ENCODE measurements at places on chromosomes 7 and 10.

- DNase-seq, result peak; percentile 19
Measured at GRCh38 chr7:101108330-101108857, 18.5 kb upstream of the SERPINE1 start.

- DNase-seq, result no peak
Measured at GRCh38 chr7:97043281-97043680, 18.6 kb upstream of the DLX5 start.

- no peak for DNase-seq
Measured at GRCh38 chr7:144836545-144836842, 641 bp upstream of the TPK1 start.

DNA sequence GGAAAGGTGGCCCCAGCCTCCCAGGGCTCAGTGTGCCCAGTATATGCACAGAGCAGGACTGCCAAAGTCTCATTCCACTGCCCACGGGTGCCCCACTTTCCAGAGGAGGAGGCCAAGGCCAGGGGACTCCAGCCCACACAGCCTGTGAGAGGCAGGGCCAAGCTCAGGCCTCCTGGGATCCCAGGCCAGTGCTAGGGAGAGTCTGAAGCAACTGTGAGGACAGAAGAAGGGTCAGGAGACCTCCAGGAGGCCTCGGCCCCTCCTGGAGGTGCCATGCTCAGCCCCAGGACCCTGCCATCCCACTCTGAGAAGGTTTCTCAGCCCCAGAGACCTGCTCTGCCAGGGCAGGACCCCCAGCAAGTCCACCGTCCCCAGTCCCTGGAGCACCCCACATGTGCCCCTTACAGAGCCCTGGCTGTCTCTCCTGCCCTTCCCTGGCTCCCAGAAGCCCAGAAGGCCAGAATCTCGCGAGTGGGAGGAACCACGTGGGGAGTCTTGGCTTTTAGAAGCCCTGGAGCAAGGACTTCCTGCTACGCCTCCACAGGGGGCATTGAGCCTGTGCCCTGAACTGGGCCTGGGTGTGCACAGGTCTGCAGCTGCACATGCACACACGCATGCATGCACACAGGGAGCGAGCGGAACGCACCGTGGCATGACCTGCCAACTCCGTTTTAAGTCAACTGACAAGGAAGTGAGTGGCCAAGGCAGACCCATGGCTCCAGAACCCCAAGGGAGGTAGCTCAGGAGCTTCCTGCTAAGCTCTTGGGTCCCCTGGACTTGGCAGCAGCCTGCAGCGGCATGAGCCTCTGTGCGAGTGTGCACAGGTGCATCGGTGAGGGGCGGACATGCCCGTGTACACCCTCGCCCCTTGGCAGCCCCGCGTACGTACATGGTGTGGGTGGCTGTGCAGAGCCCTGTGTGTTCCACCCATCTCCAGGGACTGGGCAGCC is 33.6 kb downstream of the ZCCHC24 start:
- DNase-seq, result no peak

GRCh38 chr10:71613261-71613777 is 106.3 kb downstream of the C10orf105 start:
- no peak for DNase-seq

DNA sequence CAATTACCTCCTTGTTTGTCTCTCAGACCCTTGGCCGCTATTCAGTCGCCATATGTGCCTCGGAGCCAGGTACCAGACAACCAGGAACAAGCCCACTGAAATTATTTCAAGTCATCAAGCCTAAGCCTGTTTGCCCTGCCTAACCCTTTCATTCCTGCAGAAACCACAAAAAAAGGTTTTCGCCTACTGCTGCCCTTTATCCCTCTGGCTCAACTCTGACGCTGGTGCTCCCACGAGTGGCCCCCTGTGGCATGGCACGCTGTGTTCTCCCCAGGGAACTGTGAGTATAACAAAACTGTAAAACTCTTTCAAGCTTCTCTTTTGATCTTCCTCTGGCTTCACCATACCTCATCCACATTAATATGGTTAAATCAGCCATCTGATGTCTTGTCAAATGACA is 215.7 kb upstream of the CDC14C start:
- no peak for DNase-seq

DNA sequence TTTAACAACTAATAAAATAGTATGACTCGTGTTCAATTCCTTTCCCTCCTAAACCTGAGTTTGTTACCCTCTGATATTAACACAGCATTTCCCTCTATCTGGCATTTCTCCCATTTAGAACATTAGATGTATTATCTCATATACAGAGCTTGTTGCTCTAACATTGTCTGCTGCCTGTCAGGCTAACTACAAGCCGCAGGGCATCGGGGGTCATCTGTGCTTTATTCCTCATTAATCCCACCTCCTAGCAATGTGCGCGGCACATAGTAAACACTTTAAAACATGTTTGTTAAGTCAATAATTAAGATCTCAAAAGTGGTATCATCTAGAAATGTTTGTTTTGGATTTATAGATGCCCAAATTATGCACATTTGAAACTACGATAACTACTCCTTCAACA is 52.9 kb upstream of the NEBL start:
- no peak for DNase-seq

DNA sequence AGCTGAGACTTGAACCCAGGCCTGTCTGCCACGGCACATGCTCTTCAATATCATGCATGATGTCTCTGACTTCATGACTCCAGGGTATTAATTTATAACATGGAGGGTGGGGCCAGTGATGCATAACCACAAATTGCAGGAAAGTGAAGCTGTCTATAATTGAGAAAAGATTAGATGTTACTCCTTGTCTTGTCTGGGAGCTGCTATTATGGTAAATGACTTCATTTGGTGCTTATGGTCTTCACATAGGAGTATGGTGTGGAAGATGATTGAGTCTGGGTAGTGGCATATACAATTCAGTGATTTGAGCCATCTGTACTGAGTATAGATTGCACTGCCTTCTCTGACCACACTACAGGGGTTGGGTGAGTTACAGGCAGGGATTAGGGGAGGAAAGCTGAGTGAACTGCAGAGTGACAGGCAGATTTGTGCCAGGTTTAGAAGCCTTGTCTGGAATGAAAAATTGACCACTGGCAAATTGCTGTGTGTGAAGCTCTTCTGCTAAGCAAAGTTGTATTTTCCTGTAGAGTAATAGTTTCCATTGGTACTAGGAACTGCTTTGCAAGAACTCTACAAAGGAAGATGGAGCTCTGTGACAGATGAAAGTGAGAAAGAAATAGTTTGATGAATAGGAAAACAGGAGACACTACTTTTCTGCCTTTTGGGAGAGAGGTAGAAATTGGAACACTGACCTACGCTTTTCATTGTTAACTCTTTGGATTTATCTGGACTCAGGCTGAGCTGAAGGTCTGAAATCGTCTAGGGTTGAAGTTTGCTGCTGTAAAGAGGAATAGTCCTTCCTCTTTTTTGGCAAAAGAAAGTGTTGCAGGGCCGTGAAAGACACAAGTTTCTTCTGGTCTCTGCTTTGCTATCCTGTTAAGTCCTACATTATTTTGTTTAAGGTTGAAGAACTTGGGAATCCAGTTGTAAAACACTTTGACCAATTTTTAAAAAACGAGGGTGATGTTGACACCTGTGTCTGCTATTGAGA is 2.7 kb downstream of the SND1 start:
- no peak for DNase-seq

DNA sequence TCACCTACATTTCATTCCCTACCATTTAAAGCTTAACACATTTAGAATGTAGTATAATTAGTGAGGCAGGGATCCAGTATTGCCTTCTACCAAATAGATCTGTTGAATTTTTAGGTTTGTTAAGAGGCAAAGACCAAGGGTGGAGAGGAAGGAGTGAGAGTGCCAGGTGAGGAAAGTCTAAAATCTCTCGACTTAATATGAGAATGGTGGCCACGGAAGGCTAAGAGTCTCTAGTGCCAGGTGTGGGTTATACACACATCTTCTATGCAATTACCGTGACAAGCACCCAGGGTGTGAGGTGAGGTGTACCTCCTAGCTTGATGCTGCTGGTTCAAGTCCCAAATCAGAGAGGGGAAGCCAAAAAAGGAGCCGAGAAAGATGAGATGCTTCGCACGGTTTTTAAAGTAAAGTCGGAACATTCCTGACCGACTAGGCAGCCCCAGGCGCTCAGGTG is 439 bp downstream of the IQUB start:
- DNase-seq, result peak; percentile 36

DNA sequence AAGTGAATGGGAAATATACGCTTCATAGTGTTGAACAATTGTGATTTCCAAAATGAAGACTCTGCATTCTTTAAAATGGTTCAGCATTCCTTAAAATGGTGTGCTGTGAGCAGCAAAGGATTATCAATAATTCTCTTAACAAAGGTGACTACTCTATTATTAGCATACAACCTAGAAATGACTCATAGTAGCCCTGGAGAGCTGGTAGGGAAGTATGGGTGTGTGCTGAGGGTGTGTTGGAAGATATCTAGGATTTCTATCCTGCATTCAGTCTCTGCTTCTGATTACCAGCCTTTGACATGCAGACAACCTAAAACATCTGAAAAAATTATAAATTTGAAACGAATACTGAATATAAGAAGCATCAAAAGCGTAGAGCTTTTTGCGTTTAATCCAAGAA is 72.5 kb downstream of the SEMA3D start:
- DNase-seq, result no peak

DNA sequence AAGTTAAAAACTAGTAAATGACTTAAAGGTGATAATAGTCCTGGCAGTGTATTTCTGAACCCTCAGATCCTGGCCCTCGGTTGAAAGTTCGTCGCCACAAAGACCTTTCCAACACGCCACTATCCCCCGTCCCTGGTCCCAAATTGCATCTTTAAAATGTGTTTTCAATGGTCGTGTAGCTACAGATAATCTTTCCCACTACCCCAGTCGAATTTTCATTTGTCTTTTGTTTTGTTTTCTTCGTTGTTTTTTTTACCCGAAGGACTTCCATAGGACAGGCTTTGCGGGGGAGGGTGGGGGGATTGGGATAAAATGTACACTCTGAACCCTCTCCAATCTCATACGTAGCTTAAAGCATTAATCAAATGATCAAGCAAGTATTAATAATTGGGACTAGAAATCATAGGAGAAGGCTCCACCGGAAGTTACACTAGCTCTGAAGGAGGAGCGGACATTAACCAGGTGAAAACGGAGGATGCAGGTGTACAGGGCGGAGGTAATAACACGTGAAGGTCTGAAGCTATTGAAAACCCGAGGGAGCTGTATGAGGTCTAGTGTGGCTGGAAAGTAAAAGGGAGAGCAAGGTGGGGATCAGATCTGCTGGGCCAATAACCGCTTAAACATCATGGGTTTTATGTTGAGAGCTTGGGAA is 32.8 kb upstream of the PHF14 start:
- DNase-seq, result peak; percentile 62

GRCh38 chr7:155219947-155220769 is 77.5 kb upstream of the INSIG1 start:
- no peak for DNase-seq

DNA sequence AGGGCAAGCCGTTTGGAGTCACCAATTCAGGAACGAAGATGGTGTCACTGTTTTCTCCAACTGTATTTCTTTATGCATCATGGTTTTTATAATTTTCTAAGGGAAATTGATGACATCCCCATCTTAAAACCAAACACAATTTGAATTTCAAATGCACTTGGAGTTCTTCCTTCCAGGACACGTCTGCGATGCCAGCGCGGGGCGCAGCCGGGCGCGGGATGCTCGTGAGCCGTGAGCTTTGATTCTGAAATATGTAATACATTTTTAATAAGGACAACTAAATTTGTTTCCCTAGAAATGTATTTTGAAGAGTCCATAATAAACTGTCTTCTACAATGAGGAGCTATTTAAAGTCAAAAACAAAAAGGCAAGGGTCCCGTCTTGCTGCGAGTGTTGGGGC is 492.1 kb downstream of the DNAJB6 start:
- no peak for DNase-seq

GRCh38 chr7:6271060-6271658 is 1.3 kb downstream of the CYTH3 start:
- DNase-seq, result peak; percentile 17

DNA sequence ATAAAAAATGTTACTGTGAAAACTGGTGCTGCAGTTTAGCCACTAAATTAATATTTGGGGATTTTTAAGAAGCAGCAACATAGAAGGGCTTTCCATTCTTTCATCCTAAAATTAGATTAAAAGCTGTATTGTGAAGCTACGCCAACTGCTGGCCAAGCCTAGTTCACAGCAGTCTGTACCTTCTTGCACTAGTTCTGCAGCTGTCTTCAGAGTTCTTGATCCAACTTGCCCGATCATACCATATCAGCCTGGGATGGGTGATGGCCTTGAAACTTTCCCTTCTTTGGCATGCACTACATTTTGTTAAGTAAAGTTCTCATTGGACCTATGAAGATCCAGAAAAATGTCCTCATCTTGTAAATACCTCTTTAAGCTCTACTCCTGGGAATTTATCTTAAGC is 20.3 kb upstream of the PANK1 start:
- no peak for DNase-seq

DNA sequence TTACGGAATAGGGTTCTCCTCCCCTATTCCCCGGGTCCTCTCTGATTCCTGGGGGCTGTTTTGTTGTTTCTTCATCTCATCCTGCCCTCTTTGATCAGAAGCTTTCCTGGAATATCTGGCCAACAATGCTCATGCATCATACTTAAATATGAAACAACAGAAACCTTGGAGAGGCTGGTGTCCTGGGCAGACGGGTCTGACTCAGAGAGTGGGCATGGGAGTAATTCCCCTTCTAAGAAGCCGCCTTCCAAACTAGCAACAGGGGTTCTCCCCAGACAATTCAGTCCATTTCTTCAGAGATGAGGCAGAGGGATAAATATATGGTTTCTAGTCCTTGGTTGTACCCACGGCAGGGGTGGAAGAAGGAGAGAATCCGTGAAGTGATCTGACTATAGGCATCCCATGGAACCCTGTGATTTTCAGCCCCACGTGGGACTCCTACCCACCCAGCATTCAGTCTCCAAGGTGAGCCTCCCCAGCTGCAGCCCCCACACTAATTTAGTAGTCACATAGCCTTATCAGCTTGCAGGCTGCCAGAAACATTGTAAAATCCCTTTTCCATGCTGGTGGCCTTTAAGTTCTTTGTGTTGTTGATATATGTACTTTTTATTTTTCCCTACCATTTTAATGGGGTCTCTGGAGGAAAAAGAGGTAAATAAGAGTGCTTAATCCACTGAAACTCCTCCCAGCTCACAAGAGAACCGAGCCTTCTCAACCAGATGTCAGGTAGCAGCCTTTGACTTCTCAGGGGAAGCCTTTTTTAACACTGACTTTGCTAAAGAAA is 119.2 kb downstream of the SFMBT2 start:
- no peak for DNase-seq

- DNase-seq, result peak; percentile 79
Measured at GRCh38 chr7:815284-816216, 16.7 kb upstream of the SUN1 start.

- DNase-seq, result peak; percentile 13
Measured at GRCh38 chr10:32207544-32207943, 139.4 kb downstream of the EPC1 start.
